ENCODE measurements at places on chromosomes 2 and 18.

- DNase-seq, result no peak
These were observed 73.0 kb upstream of the RIOK3 start for GRCh38 chr18:23380001-23380550.

GRCh38 chr18:10249270-10249669 lies 205.2 kb upstream of the APCDD1 start:
- DNase-seq, result no peak

GRCh38 chr2:85327160-85327821 lies 498 bp downstream of the TGOLN2 start:
- DNase-seq, result peak; percentile 62

GRCh38 chr18:1575084-1575483 lies 670.4 kb downstream of the ADCYAP1 start:
- no peak for DNase-seq

DNA sequence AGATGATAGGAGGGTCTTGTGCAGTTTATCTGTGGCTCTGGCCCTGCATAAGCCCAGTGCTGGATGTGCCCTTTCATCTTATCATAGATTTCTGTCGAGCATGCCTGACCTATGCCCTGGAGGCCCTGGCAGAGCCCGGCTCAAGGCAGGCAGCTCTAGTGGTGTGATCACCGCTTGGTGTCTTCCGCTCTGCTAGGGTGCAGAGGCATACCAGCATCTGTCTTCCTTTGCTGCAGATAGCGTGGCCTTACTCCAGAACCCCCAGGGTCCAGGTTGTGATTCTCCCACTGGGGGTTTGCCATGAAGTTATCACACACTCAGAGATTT lies 13.7 kb upstream of the TRAF3IP1 start:
- DNase-seq, result no peak

DNA sequence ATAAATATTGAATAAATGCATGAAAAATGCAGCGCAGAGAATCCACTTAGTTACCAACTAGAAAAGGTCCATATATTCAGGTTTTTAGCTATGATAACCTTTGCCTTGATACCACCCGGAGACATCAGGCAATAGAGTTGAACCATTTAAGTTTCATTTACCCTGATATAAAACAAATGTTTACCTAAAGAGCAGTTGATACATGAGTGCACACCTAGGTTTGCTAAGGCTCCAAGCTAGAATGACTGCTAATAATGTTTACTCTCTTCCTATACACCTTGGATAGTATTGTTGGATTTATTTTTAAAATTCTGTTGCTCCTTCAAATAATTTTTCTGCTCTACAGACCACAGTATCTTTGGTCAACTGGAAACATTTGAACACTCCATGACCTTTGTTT lies 1463.6 kb downstream of the LRP1B start:
- DNase-seq, result no peak

- peak; percentile 76 for DNase-seq
These were observed 53.8 kb downstream of the SMAD7 start for GRCh38 chr18:48896875-48897511.

GRCh38 chr2:14306268-14306861 lies 326.2 kb upstream of the LRATD1 start:
- no peak for DNase-seq

DNA sequence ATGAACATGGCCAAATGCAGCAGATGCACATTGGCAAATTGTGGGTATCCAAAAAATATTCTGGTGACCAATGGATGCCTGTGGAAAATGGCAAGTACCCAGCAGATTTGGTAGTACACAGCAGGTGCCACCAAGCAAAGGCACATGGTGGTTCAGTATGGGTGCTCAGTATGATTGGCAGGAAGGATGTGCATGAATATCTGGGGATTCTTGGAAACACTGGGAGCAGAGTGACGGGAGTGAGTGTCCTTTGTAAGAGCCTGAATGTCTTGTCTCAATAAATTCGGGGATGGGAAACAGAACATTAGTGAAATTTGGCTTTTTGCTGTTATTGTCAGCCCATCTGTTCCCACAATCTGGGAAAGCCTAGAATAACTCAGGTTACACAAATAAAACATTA lies 36.8 kb upstream of the ACADL start:
- no peak for DNase-seq

- DNase-seq, result no peak
These were observed 2.6 kb downstream of the ANO7 start for GRCh38 chr2:241191081-241191480.

DNA sequence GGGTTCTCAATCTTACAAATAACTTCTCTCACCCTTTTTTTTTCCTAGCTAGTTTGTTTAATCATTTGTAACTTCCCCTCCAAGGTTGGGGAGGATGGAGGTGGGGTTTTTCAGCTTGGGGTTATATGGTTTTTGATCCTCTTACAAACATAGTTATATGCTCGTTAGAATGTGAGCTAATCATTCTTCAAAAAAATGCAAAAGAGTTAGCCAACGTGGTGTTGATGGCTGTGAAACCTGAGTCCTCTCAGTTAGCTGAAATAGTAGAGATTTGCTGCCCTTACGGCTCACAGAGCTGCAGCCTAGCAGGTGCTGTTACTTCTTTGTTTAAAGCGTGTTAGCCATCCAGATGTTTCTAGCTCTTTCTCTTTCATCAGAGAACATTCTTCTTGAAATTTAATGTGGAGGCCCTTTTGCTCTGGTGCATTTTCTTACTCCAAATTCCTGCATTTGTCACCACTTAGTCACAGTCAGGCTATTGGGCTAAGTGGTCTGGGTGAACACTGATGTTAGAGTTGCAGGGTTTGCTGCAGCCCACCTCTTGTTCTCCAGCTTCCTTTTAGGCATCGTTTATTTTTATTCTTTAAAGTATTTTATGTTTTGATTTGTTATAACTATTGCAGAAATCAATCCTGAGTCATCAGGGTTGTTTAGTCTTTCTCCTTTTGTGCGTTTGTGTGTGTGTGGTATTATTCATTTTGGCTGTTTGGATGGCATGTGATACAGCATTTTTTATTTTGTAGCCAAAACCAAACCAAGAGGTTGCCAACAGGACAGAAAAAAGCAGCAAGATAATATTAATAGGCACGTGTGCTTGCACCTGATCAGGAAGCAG lies 41.1 kb downstream of the LIMS1 start:
- no peak for DNase-seq

- no peak for DNase-seq
These were observed 599.0 kb downstream of the NUP35 start for GRCh38 chr2:183723278-183723677.

DNA sequence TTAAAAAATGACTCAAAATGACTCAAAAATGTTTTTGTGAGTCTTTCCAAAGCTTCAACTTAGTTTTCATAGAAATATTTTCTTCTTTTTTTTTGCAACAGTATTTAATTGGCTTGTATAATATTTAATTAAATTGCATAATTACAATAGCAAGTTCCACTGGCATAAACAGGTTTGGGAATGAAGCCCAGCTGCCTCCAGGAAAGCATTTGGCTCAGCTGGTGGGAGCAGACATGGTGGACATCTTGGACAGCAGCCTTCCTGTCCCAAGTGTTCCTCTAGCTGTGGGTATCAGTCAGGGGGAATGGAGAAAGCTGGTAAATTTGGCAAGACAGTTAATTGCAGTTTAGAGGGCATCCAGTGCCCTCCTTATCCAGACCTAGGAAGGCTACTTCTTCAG lies 213.4 kb downstream of the ZBTB7C start:
- no peak for DNase-seq

DNA sequence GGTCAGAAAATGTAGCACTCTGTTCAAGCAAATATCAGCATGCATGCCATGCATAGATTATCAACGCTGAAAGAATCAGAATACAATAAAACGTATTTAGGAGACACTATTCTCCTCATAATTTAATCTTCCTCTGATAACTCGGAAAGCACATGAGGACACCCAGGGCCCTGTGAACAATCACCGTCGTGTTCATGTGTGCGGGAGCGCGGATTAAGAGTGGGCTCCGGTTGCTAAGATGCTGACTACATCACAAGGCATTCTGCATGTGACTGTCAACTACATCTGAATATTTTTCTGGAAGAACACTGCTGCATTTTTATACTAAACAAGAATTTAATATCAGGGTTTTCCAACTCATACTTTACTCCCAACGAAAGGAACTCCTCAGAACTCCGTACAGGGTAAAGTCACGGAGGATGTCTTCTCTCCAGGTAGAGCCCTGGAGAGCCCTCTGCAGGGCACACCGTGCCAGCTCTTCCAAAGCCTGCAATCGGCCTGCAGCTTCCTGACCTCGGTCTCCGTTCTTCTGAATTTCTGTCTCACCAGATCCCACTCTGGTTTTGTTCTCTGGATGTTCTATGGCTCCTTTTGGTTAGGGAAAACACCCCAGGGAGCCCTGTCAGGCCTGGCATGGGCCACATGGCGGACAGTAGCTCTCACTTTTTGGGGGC lies 59.6 kb downstream of the ZNF516 start:
- DNase-seq, result no peak

- no peak for DNase-seq
These were observed 138.2 kb upstream of the NFATC1 start for GRCh38 chr18:79257480-79257879.

GRCh38 chr18:53266850-53267249 lies 926.9 kb downstream of the DCC start:
- DNase-seq, result no peak

GRCh38 chr2:86703704-86704361 lies 16.3 kb upstream of the RMND5A start:
- DNase-seq, result peak; percentile 56

DNA sequence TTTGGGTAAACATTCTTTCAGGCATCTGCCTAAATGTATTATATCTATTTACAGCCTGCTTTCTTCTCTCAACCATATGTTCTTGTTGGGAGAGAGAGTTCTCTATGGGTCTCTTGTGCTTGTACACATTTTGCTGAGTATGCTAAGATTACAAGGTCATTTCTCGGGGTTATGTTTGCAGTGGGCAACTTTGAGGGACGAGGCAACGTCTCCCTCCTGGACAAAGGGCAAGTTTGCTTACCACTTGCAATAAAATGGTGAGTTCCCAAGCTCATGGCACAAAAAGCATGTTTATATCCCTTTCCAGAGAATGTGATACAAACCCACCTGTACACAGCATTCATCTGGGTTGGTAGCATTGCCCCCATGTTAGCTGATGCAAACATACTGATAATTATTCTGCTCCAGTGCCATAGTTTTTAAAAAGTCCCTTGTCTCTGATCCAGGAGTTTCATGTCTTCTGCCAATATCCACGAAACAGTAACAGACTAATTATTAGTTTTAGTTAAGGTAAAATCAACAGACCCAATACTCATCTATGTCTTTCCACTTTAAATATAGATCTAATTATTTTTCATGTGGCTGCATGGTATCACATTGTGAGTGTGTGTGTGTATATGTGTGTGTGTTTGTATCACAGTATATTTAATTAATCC lies 84.2 kb upstream of the MAPK4 start:
- no peak for DNase-seq

- no peak for DNase-seq
These were observed 123.3 kb upstream of the NYAP2 start for GRCh38 chr2:225276207-225276606.

GRCh38 chr2:12008425-12009061 lies 262.1 kb downstream of the LPIN1 start:
- no peak for DNase-seq

- DNase-seq, result no peak
These were observed 81.0 kb upstream of the NDUFV2 start for GRCh38 chr18:9021458-9021857.

GRCh38 chr2:70947556-70948184 lies 12.0 kb downstream of the ATP6V1B1 start:
- no peak for DNase-seq

- no peak for DNase-seq
These were observed 53.1 kb downstream of the TMEM18 start for GRCh38 chr2:624096-624495.

DNA sequence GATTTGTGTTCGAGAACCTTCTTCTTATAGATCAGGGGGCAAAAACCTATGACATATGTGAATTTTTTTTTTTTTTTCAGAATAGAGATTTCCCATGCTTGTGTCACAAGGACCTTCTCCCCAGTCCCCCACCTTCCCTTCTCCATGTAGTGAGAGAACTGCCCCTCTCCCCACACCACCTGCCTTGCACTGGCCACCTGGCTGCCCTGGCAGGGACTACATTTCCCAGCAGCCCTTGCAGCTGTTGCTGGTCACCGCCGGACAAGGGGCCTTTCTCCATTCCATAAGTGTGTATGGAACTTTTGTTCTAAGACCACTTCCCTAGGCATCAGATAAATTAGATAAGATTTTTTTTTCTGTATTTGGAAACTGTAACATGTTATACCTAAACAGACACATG lies 22.2 kb downstream of the MBP start:
- no peak for DNase-seq

- DNase-seq, result no peak
These were observed 971.3 kb upstream of the FAM98A start for GRCh38 chr2:34570266-34570872.

DNA sequence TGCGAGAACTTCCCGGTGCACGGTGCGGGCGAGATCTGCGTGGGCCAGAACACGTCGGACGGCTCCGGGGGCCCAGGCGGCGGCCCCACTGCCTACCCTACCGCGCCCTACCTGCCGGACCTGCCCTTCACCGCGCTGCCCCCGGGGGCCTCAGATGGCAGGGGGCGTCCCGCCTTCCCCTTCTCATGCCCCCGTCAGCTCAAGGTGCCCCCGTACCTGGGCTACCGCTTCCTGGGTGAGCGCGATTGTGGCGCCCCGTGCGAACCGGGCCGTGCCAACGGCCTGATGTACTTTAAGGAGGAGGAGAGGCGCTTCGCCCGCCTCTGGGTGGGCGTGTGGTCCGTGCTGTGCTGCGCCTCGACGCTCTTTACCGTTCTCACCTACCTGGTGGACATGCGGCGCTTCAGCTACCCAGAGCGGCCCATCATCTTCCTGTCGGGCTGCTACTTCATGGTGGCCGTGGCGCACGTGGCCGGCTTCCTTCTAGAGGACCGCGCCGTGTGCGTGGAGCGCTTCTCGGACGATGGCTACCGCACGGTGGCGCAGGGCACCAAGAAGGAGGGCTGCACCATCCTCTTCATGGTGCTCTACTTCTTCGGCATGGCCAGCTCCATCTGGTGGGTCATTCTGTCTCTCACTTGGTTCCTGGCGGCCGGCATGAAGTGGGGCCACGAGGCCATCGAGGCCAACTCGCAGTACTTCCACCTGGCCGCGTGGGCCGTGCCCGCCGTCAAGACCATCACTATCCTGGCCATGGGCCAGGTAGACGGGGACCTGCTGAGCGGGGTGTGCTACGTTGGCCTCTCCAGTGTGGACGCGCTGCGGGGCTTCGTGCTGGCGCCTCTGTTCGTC lies 1.7 kb downstream of the FZD7 start:
- DNase-seq, result peak; percentile 72

DNA sequence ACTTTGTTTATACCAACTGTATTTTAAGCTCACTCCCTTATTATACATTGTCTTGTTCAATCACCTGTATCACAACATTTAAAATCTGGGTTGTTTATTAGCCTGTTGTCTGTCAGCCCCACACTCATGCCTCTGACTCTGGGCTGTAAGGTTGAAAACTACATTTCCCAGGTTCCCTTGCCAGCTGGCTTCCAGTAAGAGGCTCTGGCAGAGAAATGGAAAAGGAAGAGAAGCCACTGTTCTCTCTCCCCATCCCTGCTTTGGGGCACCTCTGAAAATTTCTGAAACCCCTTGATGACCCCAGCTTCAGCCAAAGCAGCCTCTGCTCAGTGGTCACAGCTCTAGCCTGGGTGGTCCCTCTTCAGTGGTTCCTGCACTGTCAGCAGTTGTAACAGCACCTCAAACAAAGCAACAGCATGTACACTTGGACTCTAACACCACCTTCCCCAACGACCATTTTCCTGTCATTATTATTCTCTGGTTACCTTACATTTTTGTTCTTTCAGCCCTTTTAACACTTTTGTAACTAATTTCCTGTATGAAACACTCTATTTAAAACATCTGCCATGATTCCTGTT lies 108.9 kb upstream of the LGALSL start:
- no peak for DNase-seq

All from heart left ventricle (tissue), 16 donors.